ENCODE measurements at places on chromosomes 7 and 10. TPM values are rescaled to one million over a fixed set of nuclear protein-coding genes. Genes with fewer than 3 reads are reported as not detected.

The ATP6V0A4 gene
- total RNA-seq: not detected

DNA sequence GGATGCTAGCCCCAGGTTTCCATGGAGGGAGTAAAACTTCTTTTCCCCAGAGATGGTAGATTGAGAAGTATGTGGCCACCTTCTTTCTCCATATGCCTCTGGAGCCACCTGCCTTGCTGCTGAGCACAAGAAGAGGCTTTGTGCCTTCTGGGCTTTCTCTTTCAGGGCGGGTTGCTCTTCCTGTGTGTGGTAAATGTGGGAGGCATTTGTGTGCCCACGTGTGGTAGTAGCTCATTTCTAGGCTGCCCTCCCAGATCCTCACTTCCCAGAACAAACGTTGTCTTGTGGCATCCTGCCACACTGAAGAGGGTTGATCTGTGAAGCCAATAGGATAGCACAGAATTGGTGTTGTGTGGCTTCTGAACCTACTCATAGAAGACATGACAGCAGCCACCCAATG, 342.0 kb upstream of the PODXL start:
- DNase-seq: no peak

GRCh38 chr7:112874909-112875308, 84.7 kb upstream of the TMEM168 start:
- DNase-seq: no peak

DNA sequence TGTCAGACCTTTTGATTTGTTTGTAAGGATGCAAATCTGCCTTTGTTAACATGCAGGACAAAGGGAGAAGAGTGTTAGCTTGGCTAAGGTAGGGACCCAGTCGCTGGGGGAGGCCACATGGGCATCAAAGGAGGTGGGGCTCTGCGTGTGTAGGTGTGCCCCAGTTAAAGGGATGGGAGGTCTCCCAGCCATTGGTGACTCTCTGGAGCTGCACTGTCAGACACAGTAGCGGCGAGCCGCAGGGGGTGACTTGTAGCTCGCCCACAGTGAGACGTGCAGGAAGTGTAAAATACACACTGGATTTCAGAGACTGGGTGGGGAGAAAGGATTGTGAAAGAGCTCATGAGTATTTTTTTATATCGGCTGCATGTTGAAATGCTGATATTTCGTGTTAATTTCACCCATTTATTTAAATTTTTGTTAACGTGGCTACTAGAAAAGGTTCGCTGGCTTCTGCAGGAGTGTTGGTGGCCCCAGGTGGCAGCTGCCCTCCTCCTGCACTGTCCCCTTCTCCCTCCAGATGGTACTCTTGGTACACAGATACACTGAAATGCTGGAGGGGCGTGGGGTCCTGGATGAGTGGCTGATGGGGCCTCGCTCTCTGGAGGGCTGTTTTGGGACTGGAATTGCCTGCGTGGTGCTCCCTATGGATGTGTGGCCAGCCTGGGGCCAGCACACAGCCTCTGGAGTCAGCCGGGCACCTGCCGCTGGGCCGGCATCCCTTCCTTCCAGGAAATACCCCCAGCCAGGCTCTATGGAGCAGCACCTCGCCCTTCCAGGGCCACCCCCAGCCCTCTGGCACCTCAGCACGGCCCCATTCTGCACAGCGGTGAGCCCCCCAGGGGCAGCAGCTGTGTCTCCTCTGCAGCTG, 59.2 kb downstream of the LHPP start:
- DNase-seq: no peak

DNA sequence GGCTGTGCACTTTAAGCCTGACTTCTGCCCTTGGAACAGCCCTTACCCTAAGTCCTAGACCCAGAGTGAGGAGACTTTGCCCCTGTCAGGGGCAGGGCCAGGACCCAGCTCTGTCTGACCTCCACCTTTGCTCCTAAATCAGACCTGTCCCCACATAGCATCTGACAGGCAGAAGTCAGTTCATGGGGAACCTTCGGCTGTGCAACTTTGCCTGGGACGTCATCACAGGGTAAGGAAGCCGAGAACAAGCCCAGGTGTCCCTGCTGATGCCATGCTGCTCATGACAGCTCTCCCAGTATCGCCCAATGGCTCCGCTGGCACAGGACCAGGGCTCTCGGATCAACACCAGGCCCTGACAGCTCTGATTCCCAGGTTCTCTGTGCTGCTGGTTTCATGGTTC, 55.4 kb downstream of the TNS3 start:
- DNase-seq: no peak

- DNase-seq: no peak
Measured at GRCh38 chr10:3622427-3622826, 162.6 kb downstream of the KLF6 start.

The CALHM1 gene
- total RNA-seq: not detected
